ENCODE measurements at places on chromosomes 13 and 19. TPM values are rescaled to one million over a fixed set of nuclear protein-coding genes. Genes with fewer than 3 reads are reported as not detected.

GRCh38 chr13:76596216-76596615, 290.0 kb downstream of the KCTD12 start:
- no peaks in the 10 kb centered on the region for H3K36me3 ChIP-seq
- no peaks in the 10 kb centered on the region for H3K27me3 ChIP-seq
- H3K4me1 ChIP-seq = no peaks in the 10 kb centered on the region
- H3K4me3 ChIP-seq = no peak overlapping the region

- no peaks in the 10 kb centered on the region for H3K36me3 ChIP-seq
- DNase-seq = no peak
- no peak overlapping the region for H3K27ac ChIP-seq
- no peak overlapping the region for H3K4me3 ChIP-seq
- H3K27me3 ChIP-seq = no peaks in the 10 kb centered on the region
Measured at GRCh38 chr13:34128661-34129060, 310.7 kb downstream of the RFC3 start.

The CYP4F2 gene
- total RNA-seq = 3.7 TPM

DNA sequence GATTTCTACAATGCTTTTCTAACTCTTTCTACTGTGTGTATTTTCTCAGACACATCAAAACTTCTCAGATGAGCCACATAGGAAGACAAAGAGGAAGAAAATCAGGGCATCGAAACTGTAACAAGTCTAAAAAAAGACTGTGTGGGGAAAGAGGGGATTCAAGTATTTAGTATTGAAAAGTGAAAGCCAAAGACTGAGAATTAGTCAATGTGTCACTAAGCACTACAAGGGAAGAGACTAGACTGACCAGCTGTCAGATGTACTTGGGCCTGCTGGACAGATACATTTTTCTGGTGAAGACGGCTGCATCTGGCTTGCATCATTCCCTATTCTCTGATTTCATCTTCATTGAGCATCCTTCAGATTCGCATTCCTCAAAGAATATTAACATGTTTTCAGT, 25.4 kb downstream of the COMMD6 start:
- no peaks in the 10 kb centered on the region for H3K27me3 ChIP-seq
- no peak overlapping the region for H3K27ac ChIP-seq
- no peak overlapping the region for H3K4me3 ChIP-seq
- peaks cover 8% of the 10 kb centered on the region for H3K4me1 ChIP-seq
- no peaks in the 10 kb centered on the region for H3K36me3 ChIP-seq
